ENCODE measurements at places on chromosomes 16 and 17.

GRCh38 chr16:68257251-68257905 lies 6.9 kb upstream of the SLC7A6 start:
- DNase-seq = no peak

- DNase-seq = no peak
Observed at GRCh38 chr17:57985675-57985974, 2.4 kb downstream of the VEZF1 start.

DNA sequence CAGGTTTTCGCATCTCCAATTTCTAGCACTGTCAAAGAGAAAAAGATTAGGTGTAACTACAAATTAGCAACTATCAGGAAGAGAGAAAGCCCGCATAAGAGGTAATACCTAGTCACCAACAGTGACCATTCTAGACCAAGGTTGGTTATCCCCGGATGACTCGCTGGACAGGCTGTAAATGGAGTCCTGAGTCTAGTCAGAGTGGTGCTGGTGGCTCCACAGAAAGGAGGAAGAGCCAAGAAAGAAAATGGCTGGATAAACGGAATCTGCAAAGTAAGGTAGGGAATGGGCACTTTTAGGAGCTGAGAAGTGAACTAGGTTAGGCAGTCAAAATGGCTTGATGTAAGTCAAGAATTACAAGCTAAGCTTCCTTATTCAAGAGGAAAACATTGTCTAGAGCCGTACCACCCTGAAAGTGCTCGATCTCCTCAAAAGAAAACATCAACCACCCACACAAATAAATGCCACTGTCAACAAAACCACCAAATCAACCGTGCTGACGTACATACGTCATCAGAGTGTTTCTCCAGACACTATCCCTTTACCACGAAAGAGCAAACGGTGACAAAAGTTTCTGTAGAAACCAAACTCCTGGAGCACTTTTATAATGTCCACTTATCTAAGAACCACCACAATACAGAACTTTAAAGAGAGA lies 2.2 kb downstream of the GSPT1 start:
- no peak for DNase-seq

DNA sequence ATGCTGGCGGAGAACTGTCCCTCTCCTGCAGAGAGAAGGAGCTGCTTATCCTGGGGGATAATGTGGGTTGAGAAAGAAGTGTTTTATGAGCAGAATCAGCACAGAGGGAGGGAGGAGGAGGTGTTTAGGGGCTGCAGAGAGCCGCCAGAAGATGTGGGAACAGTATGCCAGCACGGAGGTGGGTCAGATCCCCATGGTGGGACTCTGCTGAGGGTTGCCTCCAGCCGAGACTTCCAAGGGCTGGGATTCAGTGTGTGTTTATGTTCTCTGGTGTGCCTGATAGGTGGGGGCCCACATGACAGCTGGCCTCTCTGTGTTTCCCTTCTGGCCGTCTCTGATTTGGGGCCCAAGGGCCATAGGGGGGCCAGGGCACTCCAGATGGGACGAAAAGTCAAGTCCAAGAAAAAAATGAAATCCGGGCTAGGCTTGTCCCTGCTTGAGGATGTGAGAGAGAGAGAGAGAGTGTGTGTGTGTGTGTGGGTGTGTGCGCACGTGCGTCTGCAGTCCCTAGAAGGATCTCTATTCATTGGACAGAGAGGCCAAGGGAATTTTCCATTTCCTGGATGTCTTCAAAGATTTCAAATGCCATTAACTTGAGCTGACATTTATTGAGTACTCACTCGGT lies 21.6 kb downstream of the PRKCB start:
- DNase-seq = no peak

- no peak for DNase-seq
Observed at GRCh38 chr16:55539049-55539448, 27.4 kb upstream of the CAPNS2 start.

- no peak for DNase-seq
Observed at GRCh38 chr16:54986409-54986808, 55.7 kb downstream of the IRX5 start.

DNA sequence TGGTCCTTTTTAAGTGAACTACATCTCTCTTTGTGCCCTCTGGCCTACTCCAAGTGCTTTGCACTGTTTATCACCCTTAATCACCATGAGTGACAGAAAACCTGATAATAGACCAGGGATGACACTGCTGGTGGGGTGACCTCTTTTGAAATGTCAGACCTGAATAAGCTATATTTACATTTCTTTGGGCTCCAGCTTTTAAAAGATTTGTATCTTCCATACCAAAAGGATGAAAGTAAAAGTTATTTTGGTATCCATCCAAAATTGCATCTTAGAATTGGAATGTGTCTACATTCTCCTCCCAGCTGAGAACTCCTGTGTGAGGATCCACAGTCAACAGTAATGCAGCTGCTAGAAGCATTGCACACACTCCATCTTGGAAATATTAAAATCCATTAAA lies 370.0 kb downstream of the CDH11 start:
- DNase-seq = no peak

GRCh38 chr16:58418601-58419000 lies 26.3 kb downstream of the GINS3 start:
- DNase-seq = no peak

GRCh38 chr17:73043686-73044581 lies 48.6 kb downstream of the SLC39A11 start:
- DNase-seq = no peak

- no peak for DNase-seq
Observed at GRCh38 chr17:79438058-79438457, 172.8 kb downstream of the RBFOX3 start.

GRCh38 chr16:24754543-24754942 lies 25.1 kb downstream of the TNRC6A start:
- no peak for DNase-seq

DNA sequence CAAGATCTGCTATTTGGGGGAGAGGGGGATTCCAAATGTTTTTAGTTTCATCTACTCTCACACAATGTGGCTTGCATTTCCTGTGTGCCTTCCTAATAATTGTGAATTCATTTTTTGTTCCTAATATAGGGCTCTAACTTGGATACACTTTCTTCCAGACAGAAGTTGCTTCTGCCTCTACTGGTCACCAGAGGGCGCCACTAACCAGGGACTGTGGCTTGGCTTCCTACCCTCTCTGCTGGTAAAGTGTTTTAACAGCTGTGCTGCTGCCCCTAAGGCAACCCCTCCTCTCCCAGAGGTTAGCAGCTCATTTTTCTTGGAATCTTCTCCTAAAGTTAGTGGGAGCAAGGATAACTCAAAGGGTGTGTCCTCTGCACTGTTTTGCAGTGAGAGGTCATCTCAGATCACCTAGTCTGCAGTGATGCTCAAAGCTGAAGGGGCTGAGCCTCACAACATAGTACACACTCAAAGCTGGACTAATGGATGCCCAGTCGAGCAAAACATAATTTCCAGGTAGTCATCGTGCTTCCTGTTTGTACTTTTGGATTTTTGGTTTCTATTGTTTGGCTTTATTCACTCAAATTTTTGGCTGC lies 5.0 kb upstream of the PRSS54 start:
- DNase-seq = no peak

DNA sequence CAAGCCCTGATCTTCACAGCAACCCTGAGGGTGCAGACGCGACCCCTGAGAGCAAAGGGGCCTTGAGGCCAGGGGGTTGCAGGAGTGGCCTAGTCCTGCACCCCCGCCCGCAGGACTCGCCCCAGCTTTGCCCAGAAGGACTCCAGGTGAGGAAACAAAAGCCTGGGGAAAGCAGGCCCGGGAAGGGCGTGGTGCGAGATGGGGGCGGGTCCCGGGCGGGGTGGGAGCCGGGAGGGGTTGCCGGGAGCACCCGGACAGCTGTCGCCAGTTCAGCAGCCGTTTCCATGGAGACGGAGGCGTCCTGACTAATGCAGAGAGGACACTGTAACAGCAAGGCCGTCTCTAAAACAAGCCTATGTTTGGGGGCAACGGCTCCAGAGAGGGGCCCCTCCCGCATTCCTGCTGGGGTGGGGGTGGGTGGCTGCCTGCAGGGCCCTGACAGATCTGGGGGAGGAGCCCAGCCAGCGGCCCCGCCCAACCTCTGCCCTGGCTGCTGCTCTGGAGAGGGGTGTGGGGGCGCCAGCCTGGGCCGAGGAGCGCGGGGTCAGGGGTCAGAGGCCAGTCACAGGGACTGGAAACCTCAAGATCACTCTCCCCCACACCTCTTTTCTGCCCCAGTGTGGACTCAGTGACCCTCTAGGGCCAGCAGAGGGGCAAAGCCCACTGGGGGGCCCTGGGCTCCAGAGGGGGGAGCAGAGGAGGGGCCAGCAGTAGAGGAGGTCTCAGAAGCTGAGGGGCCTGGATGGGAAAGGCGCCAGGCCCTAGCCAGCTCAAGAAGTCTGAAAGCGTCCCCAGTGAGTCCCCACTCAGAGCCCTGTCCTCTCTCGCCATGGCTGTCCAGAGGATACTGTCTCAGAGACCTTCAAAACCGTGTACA lies 3.1 kb upstream of the TPPP3 start:
- DNase-seq = no peak

DNA sequence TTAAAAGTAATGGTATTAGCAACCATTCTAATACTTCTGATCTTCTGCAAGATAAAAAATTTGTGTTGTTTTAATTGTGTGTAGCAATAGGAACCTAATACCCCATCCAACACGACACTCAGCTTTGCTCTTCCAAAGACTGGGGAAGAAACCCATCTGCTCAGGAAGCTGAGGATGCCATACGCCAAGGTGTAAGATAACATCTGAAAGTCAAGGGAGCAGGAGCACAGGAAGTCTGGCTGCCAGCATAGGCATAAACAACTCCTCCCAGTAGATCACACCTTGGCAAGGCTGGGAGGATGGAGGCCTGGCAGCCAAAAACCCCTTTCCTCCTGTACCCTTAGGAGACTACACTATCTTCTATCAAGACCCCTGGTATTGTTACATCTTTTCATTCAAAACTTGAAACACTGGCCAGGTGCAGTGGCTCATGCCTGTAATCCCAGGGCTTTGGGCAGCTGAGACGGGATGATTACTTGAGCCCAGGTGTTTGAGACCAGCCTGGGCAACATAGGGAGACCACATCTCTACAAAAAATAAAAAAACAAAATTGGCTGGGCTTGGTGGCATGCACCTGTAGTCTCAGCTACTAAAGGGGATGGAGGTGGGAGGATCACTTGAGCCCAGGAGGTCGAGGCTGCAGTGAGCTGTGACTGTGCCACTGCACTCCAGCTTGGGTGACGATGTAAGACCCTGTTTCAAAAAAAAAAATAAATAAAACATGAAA lies 5.7 kb upstream of the SPHK1 start:
- no peak for DNase-seq

DNA sequence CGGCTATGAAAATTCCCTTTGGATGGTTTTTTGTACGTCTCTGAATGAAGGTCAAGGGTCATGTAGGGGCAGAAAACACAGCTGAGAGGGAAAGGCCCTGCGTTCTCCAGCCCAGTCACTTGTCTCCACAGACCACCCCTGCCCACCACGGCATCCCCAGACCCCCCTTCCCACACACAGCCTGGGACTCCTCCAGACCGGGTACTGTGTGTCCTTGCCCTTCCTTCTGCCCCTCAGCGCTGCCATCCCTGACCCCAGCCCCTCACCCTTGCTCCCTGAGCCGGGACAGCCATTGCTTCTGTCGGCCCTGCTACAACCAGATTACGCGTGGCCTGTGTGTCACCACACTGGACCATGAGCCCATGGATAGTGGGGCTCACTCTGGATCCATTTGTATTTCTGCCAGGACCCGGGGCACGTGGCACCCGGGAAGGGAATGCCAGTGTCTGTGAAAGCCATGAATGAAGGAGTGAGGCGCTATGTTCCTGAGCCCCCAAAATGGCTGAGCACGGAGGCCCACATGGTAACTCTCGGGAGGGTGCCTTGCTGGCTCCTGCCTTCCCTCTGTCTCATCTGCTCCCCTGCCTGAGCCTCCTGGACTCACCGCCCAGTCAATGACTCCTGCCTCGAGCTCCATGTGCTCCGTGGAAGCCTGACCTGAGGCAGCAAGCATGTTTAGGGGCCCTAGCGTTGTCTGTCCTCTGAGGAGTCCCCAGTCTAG lies 139.1 kb upstream of the FOXF1 start:
- DNase-seq = no peak

GRCh38 chr16:49724774-49725173 lies 131.1 kb downstream of the ZNF423 start:
- DNase-seq = no peak

DNA sequence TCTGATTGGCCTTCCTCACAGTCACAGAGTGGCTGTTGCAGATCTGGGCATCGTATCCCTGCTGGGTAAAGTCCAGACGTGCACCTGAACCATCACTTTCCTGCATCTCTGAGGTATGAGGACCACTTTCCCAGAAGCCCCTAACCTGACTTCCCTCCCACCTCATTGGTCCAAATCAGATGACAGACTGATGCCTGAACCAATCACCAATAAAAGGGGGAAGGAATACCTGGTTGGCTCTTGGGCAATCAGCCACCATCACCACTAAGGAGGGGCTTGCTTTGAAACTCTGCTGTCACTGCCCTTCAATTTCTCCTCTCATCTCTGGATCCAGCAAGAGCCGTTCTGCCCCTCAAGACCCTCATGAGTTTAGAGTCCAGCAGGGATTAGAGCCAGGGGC lies 13.6 kb upstream of the WFDC1 start:
- no peak for DNase-seq

Data from stimulated activated CD4-positive, alpha-beta T cell treated with anti-CD3 and anti-CD28 coated beads, Interleukin-4, amount 100 ng/mL, for 1 hour (primary cell).